HEK293T (cell line): ENCODE measurements at places on chromosomes 3 and 15.

DNA sequence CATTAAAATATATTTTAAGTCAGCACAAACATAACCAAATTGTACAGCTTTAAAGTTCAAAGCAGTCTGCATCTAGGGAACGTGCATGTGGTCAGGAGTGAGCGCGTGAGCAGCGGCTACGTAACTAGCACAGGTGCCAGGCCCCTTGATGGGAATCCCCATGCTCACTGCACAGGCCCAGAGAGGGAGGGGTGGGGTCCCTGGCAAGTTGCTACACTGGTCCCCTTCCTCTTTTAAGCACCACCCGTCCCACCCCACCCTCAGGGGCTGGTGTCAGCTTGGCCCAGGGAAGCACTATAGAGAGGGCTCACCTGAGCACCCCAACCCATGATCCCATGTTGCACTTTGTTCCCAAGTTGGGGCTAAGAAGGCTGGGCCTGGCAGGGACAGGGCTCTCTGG is 835 bp upstream of the GMPPB start:
- DNase-seq = no peak

DNA sequence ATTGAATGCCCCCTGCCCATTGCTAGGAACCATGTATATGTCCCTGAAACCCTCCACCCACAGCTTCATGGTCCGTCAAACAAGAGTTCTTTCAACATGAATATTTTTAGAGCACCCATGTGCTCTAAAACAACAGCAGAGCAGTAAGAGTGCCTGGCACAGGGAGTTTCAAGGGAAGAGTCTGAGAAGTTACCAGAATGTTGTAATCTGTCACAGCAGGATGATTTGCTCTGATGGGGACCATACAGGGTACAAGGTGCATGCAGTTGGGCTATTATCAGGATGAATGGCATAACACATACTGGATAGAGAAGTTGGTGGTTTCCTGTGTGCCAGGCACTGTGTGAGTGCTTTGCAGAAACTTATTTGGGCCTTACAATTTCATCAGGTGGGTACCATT is 27.8 kb upstream of the FLNB start:
- DNase-seq = no peak

DNA sequence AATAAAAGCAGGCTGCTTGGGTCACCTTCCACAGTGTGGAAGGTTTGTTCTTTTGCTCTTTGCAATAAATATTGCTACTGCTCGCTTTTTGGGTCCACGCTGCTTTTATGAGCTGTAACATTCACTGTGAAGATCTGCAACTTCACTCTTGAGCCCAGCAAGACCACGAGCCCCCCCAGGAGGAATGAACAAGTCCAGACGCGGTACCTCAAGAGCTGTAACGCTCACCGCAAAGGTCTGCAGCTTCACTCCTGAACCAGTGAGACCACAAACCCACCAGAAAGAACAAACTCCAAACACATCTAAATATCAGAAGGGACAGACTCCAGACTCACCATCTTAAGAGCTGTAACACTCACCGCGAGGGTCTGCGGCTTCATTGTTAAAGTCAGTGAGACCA is 47.5 kb upstream of the CCR4 start:
- DNase-seq = no peak

- DNase-seq = no peak
Measured at GRCh38 chr3:24270204-24270691, 224.4 kb downstream of the THRB start.

GRCh38 chr3:165148876-165149441 is 47.2 kb downstream of the SLITRK3 start:
- DNase-seq = no peak

GRCh38 chr3:143604402-143605185 is 243.7 kb downstream of the SLC9A9 start:
- no peak for DNase-seq

DNA sequence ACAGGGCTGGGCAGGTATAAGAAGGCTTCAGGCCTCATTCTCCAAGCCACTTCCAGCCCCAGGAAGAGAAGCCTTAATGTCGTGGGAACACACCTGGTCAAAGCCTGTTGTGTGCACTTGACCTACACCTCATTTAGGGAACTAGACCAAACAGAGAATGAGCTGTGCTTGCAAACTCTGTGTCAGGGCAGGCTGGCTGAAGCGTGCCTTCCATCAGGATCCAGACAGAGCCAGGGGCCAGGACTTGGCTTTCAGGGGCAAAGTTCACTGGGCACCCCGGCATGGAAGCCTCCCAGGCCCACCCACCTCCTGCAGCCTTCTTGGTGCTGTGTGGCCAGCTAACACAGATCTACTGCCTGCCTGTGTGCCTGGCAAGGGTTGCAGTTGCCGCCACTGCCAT is 11.5 kb downstream of the RBPMS2 start:
- no peak for DNase-seq

DNA sequence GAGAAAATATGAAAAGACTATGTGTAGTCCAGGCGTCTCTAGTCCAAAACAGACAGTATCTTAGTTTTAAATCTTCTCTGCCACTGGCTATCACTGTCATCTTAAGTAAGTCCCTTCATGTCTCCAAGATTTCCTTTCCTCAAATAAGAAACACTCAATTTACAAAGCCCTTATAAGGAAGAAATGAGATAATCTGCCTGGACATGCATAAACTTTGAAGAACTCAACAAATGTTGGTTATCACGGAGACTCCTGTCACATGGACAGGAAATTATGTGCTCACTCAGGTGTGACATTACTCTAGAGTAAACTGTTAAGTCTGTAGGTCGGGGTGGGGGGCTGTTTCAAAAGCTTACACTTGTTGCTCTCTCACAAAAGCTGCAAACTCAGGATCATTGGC is 91.9 kb downstream of the IMPG2 start:
- no peak for DNase-seq

DNA sequence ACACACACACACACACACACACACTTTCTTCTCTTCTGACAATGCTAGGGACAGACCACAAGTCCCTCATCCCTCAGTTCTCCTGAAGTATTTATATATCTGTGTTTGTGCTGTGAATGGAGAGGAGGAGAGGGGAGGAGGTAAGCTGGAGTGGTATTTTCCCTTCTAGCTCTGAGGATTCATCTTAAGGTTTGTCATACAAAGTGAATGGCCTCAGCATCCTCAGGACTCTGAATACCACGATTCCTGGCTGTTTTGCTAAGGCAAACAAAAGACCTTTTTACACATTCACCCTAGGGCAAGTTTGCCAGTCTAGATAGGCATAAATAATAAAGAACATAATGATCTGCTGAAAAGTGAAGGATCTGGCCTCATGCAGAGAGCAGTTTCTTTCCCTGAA is 65.7 kb upstream of the CHMP2B start:
- DNase-seq = no peak

DNA sequence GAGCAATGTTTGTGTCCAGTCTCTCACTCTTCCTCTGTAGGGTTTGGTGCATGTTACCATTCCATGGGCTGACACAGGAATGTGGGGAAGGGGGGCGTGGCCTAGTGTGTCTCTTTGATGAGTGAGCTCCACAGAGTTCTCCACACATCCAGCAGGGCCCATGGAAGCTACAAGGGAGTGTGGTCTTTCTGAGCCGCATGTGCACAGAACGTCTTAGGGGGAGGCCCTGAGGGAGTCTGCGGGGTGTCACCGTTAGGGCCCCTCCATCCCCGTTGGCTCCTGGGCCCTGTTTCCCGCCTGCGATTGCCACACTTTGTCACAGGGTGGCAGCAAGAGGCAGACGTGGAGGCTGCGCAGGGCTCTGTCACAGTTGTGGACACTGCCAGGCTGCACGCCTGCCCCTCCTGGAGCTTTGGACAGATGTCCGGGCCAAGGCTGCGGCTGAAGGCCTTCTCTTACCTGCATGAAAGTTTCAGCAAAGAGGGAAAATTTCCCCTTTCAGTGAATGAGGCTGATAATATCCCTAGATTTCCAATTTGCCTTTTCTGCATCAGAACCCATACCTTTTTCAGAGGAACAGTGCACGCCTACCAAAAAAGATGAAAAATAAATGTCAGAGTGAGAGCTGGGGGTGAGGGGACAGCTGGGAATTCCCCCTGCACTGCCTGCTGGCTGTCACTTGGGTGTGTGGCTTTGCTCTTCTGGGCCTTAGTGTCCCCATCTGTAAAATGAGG is 24.3 kb downstream of the CACNA2D3 start:
- DNase-seq = peak; percentile 78

GRCh38 chr3:16177962-16178627 is 3.6 kb downstream of the GALNT15 start:
- peak; percentile 88 for DNase-seq

- DNase-seq = no peak
Measured at GRCh38 chr3:104176706-104177105, 1190.0 kb upstream of the ALCAM start.

DNA sequence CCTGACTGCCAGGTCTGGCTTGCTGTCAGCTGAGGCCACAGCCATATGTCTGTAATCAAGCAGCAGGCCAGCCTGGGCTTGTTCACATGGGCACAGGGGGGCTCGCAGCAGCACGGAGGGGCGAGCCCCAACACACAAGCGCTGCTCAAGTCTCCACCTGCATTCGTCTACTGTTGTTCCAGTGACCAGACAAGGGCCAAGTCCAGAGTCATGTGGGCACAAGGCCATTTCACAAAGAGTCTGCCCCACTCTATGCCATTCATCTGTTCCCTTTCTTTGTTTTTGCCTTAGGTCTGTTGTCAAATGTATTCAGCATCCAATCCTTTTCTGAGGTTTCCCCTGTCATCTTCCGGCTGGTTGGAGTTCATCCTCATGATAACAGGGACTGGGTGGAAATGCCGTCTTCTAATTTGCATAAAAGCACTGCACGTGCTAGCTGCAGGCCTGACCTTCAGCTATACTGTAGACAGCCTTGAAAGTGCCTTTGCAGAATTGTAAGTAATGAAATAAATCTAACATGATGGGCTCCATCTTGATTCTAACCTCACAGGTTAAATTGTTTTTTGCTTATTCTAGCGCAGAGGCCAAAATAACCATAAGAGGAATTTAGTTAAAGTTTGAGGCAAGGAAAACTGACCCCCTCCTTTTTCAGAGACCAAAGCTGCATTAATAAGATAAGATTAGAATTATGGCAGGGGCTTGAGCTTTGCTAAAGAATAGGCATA is 28.6 kb upstream of the KBTBD12 start:
- no peak for DNase-seq

- no peak for DNase-seq
Measured at GRCh38 chr3:72042397-72043203, 257.7 kb upstream of the PROK2 start.

GRCh38 chr15:92845126-92845508 is 55.0 kb upstream of the CHD2 start:
- no peak for DNase-seq

DNA sequence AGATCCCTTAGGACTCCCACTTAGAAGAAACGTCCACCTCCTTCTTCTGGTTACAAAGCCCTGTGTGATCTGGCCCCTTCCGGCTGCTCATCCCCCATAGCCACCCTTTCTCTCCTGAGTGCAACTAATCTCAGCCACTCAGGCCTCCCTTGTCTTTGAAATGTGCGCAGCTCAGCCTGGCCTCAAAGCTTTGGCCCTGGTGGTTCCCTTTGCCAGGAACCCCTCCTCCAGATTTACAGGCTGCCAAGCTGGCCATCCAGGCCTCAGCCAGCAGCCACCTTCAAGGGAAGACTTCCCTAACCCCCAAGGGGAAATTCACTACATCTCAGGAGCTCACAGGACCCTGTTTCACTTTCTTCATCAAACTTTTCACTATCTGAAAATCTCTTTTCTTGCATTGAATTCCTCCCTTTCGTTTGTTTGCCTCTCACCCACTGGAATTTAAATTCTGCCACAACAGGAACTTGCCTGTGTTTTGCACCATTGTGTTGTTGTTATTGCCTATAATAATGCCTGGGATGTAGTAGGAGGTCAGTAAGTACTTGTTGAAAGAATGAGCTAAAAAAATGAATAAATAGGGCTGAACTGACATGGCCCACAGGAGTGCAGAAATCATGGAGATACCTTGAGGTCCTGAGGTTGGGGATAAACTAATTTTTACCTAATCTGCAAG is 109.5 kb upstream of the PFN2 start:
- DNase-seq = no peak

DNA sequence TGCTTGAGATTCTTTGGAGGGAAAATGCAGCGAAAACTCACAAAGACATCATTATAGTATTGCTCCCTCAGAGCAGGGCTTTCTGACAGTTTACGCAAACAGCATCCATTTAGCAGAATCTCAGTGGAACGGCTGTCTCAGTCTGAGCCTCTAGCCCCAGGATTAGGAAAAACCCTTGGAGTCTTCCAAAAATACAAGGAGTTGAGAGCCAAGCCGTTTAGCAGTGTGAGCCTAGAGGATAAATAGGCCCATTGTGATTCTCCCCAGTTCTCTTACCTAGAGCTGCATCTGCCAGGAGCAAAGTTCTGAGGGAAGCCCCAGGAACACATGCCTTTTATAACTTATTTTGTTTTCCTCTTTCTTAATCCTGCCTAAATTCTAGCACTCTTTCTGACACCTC is 359.6 kb downstream of the NTRK3 start:
- DNase-seq = no peak

DNA sequence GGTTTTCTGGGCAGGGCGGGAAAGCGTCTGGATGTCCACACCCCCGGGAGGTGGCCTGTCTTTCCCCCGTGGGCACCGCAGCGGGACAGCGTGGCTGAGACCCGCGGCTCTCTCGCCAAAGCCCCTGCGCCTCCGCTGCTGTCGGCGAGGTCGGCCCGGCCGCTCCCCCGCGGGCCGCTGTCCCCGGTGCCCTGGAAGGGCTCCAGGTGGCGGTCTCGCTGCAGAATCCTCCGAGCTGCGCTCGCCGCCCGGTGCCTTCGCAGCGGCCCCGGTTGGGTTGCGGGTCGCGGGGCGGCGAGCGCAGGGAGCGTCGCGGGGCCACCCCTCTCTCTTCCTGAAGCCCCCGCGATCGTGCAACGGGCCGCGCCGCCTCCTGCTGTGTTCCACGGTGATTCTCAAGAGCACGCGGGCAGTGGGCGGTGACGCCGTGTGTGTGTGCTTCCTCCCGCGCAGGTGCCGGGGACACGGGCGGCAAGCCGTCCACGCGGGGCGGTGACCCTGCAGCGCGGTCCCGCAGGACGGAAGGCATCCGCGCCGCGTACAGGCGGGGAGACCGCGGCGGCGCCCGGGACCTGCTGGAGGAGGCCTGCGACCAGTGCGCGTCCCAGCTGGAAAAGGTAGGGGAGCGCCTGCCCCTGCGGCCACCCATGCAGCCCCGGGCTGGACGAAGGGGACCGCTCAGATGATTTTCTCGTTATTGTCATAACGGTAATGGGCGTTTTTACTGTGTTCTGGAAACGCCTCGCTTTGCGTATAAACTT is 54.4 kb downstream of the LRRK1 start:
- DNase-seq = no peak

DNA sequence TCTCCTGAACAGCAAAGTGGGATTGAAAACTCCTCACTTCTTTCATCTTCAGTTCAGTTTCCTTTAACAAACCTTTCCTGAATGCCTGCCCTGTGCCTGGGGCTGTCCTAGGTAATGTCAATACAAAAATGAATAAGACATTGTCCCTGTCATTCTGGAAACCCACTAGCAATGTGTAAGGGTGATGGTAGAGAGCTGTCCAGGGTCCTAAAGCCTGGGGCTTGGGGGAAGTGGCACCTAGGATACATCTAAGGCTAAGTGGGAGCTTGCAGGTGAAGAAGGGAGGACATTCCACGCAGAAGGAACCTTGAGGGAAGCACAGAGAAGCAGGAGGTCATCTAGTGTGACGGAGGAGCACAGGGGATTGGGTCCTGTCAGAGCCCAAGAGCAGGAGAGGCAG is 212.7 kb upstream of the PPP2R3A start:
- DNase-seq = no peak

- DNase-seq = no peak
Measured at GRCh38 chr15:46383978-46384377, 749.1 kb downstream of the SQOR start.

GRCh38 chr3:177624528-177625495 is 427.5 kb upstream of the TBL1XR1 start:
- no peak for DNase-seq

GRCh38 chr3:42667096-42667522 is 13.6 kb downstream of the ZBTB47 start:
- no peak for DNase-seq
